ENCODE measurements at places on chromosomes 13 and 19.
A peak's percentile ranks its signal among the peaks of the same experiment; 100 is the strongest.

GRCh38 chr19:1106841-1107660, 3.3 kb downstream of the GPX4 start:
- DNase-seq, result no peak

GRCh38 chr13:75299913-75300862, 181.8 kb downstream of the TBC1D4 start:
- no peak for DNase-seq

DNA sequence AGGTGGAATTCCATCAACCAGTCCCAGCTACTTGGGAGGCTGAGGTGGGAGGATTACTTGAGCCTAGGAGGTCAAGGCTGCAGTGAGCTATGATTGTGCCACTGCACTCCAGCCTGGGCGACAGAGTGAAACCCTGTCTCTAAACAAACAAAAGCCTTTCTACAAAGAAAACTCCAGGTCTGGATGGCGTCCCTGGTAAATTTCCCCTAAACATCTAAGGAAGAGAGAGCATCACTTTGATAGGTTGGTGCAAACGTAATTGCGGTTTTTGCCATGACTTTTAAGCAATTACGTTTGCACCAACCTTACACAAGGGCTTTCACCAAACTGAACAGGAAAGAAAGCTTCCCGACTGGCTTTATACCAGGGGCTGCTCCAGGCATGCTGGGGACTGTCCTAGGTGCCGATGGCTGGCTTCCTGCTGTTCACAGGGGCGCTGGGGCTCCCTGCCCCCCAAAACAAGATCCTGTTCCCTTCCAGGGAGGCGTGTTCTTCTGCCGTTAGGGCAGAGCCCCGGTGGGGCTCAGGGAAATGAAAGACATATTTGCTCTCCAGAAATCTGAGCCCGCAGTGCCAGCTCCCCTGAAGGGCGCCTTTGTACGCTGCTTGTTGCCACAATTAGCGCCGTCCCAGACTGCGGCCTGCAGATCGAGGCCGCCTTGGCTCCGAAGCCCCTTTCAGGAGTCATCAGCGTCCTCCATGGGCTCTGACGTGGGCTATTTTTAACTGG, 38.7 kb upstream of the KLF2 start:
- DNase-seq, result no peak

GRCh38 chr13:37023871-37024270, 23.3 kb downstream of the EXOSC8 start:
- no peak for DNase-seq

DNA sequence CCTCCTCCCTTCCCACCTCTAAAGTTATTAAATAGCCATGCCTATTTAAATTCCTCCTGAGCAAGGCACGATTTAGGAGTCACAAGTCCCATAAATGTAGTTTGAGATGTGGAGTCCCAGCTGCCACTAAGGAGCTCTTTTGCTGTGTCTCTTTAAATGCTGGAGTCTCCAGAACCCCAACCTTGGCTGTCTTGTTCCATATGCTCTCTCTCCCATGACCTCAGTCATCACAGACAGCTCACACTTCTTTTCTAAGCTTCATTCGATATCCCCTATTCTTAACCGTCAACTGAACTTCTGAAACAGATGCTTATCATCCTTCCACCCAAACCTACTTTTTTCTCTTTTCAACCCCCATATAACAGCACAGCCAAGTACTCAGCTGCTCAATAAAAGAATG, 197.1 kb downstream of the VWA8 start:
- no peak for DNase-seq

DNA sequence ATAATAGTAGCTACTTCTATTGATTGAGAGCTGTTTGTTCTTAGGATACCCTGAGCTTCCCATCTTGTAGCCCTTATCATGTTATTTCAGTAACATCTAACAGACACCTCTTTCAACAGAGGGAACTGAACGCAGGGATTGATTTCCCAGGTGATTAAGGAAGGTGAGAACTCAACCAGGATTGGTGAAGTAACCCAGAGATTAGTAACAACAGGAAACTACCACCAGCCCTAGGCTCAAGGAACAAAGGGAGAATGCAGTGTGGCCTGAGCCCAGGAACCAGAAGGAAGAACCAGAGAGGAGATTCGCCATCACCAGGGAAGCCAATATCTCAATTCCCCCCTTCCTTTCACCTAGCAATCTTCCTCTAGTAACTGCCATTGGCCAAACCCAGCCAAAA, 8.5 kb downstream of the DHRS12 start:
- DNase-seq, result no peak

DNA sequence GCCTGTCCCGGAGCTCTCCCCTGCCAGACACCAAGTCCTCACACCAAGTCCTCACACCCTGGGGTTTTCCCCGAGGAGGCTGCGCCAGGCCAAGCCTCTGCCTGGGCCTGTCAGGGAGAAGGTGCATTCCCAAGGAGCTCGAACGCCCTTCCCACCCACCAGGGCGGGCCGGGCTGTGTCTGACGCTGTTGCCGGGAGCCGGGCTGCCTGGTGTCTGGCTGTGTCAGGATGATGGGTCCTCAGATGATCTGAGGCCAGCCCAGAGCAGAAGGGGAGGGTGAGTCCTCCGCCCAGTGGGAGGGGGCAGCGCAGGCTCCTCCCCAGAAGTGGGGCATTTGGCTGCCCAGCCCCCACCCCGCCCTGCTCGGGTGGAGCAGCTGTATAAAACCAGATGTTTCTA, 2.3 kb upstream of the HAS1 start:
- DNase-seq, result no peak

DNA sequence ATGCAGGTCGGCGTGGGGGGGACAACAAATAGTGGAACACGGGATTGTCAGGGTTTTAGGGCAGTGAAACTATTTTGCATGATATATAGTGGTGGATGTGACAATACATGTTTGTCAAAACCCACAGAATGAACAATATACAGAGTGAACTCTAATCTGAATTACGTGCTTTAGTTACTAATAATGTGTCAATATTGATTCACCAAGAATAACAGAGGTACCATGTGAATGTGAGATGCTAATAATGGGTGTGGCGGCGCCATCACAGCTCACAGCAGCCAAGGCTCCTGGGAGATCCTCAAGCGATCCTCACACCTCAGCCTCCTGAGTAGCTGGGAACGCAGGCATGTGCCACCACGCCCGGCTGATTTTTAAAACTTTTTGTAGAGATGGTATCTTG, 12.9 kb downstream of the ELAVL1 start:
- no peak for DNase-seq

DNA sequence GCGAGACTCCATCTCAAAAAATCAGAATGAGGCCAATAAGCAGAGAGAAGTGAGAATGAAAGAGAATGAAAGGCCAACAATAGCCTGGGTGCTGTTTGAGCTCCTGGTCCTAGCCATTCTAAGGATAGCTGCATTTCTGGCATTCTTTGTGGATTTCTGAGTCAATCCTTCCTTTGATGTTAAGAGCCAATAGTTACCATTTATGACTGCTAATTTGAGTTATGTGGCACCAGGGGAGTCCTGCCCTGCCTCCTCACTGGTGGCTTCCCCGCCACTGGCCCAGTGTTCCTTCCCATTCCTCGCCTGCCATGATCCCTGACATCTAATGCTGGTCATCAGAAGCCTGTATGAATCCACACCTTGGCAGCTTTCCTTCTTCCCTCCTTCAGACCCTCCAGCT, 991.2 kb downstream of the UQCRFS1 start:
- no peak for DNase-seq

- DNase-seq, result no peak
Measured at GRCh38 chr13:29581666-29582065, 13.8 kb downstream of the SLC7A1 start.

DNA sequence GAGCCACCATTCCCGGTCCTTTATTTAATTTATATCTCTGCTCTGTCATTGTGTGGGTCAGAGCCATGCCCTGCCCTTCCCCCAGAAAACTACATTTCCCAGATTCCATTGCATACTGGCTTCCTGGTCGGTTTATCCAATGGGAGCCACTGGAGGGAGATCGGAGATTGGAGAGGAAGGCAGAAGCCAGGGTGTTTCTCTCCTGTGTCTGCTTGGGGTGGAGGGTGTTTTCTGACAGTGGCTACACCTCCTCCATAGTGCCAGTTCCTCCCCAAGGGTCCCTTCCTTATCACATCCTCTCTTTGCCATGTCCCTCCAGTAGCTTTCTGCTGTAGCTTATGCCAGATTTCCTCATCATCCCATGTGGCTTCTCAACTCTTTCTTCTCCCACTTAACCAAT, 19.0 kb downstream of the OLFM2 start:
- no peak for DNase-seq

GRCh38 chr19:2039089-2039958, 11.7 kb downstream of the MKNK2 start:
- no peak for DNase-seq

- peak; percentile 95 for DNase-seq
Measured at GRCh38 chr19:4867534-4868285, at the start of gene PLIN3. Gene PLIN3 (minus strand): TSS chr19:4867667. CDS start chr19:4861394, 6,273 bp downstream.

GRCh38 chr13:51729866-51730553, 74.0 kb downstream of the DHRS12 start:
- peak; percentile 13 for DNase-seq

DNA sequence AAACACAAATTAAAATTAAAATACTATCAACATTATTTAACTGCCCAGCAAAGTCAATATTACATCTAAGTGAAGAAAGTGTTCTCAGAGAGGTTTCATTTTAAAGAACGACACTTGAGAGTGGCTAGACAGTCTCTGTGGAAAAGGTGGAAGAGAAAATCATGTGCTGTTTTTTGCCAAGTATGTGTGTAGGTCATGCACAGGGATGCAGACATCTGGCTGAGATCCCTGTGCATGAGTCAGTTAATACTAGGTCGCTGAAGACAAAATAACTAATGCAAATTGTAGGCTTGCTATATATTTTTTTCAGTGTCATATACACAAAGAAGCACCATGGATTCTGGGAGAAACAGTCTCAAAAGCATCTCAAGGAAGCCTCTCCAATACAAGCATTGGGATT, 44.3 kb upstream of the ENOX1 start:
- DNase-seq, result no peak

GRCh38 chr19:30266687-30267086, 105.5 kb upstream of the ZNF536 start:
- DNase-seq, result no peak

DNA sequence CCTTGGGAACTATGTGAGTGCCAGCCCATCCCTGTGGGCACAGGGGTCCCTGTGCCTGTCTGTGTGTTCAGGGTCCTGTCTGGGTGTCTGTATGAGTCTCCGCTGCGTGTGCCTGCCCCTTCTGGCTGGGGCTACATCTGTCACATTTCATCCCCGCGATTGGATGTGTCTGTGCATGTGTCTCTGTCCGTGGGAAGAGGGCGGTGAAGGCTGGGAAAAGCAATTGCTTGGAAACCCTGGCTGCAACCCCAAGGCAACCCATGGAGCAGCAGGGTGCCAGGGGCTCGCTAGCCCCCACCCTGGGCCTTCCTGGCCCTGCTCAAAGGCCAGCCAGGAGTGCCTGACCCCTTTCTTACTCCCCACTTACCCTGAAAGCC, 1.4 kb downstream of the MAG start:
- no peak for DNase-seq

GRCh38 chr19:17910791-17911360, 21.9 kb upstream of the CCDC124 start:
- no peak for DNase-seq

GRCh38 chr13:79642596-79642995, 161.6 kb downstream of the NDFIP2 start:
- no peak for DNase-seq

DNA sequence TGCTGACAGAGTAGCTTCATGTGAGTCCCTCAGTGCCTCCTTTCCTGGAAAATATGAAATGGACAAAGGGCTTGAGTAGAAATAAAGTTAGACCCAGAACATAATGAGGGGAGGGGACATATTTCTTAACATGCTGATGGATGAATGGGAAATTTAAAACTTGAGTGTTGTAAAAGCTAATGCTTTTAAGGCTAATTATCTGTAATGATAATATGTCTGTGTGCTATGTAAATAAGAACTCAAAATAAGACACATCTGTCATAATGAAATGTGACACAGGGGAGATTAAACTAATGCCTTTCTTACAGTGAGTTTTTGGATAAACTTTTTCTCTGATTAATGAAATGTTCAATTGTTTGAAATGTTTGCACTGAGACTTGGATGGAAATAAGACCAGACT, 65.8 kb upstream of the RFXAP start:
- DNase-seq, result no peak

DNA sequence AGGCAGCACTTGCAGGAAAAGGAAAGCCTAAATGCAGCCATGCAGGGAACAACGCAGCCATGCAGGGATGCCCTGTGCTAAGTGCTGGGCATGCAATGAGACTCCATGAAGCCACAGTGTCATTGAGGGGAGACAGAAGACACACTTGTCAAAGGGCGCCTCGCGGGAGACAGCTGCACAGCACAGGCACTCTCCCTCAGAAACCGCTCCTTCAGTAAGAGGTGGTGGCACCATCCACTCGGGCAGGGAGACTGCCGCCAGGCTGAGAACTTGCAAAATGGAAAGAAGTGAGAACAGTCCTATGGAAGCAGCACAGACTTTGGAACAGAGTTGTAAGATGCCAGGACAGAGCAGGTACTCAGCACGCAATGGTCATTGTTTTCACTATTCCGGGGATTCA, 51.1 kb downstream of the GGACT start:
- no peak for DNase-seq

DNA sequence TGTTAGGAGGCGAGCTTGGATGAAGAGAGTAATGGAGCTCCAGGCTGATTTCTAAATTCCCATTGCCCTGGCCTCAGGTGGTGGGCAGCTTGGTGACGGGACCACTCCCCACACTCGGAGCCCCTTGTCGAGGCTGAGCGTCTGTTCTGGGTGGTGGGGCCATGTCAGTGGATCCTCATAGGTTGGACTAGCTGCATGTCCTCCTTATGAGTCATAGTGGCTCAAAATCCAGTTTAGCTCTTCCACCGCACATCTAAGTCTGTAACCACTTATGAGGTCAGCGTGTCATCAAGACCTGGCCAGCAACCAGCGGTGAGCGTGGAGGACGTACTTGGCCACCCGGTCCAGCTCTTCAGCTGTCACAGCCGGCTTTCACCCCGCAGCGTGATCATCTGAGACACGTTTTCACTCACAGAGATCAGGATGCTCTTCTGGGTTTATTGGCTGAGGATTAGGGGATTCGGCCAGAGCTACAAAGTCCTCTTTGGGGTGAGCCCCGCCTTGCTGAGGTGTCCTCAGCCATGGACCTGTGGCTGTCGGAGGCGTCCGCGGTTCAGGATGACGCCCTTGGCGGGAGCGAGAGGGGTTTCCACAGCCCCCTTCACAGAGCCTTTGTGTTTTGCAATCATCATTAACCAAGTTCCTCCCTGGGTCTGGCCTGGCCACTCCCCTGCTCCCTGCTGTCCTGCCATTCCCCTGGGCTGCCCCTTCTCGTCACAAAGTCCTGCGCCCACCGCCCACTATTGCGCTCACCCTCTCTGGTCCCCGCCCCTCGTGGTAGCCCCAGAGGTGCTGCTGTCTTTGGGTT, 41.9 kb downstream of the ADPRHL1 start:
- no peak for DNase-seq

Data from stimulated activated CD4-positive, alpha-beta T cell treated with anti-CD3 and anti-CD28 coated beads, Interleukin-12 subunit alpha, Interleukin-12 subunit beta, amount 100 ng/mL, for 4 hours (primary cell).